Psoas muscle (tissue), 8 donors: ENCODE measurements at places on chromosomes 1 and 21.

DNA sequence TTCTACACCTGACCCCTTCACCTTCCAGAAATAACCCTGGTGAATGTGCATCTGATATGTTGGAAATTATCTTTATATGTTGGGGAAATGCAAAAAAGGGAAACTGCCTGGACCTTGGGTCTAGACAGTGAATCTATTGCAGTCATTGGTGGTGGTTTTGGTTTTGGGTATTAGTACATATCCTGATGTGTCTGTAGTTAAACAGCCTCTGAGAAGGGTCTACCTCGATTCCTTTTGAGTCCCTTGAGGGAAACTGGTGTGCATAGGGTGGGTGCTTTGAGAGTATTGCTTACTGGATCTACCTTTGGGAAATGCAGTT is 127.3 kb upstream of the KIAA0040 start:
- no peak for DNase-seq

- no peak for DNase-seq
Observed at GRCh38 chr1:61183471-61184039, 101.2 kb downstream of the NFIA start.

- no peak for DNase-seq
Observed at GRCh38 chr21:41520560-41521442, 12.8 kb upstream of the TMPRSS2 start.

DNA sequence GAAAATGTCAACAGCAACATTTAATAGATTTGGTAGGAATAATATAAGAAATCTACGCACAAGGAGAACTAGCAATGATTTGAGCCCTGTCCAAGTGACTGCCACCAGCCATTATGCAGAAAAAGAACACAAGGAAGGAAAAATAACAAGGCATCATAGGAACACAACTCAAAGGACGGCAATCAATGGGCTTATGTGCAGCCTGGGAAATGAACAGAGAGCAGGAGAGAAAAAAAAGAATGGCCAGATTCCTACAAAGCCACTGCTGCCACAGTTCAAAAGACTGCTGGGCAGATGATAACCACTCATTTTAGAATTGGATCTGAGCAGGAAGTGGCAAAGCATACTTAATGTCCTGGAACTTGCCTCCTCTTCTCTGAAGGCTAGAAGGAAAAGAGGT is 274.3 kb upstream of the CAMK1G start:
- DNase-seq: no peak

- DNase-seq: no peak
Observed at GRCh38 chr1:160045653-160046052, 13.9 kb upstream of the PIGM start.

DNA sequence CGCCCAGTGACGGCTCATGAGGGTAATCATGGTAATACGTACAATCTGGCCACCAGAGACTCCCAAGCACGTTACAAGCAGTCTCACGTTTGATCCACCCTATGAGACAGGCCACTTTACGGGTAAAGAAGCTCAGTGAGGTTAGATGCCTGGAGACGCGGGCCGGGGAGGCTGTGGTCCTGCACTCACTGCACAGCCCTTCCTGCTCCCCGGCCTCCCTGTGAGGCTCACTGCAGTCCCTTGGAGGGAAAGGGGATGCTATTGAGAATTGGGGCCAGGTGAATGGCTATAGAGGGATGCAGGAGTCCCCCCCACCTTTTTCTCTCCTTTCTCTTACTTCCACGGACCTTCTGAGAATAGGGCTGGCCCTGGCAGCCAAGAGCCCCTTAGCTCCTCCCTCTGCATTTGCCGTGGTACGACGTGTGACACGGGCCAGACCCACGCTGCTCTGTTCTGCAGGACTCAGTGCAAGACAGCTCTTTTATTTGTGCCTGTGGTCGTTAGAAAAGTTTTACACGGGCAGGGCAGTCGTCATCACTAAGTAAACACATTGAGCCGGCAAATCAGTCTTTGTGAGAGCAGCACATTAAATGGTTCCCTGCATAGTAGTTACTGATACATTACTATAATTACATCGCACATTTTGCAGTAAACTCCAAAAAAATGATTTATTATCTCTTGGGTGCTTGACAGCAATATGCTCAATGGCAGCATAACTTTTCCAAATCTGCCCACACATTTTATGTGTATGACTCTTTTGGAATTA is 18.8 kb downstream of the KIF26B start:
- no peak for DNase-seq

DNA sequence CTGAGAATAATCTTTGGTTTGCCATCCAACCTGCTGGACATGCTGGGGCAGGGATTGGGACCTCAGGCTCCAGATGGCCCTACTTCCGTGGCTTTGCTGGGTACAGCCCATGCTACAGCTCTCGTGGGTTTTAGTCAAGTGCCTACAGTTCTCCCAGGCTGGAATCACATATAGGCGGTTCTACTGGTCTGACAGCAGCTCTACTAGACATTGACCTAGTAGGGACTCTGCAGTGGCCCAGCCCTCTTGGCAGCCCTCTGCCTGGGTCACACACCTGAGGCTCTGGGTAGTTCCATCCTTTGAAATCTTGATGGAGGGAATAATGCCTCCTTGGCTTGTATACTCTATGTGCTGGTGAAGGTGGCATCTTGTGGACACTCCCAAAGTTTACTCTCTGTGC is 72.2 kb downstream of the PGM1 start:
- DNase-seq: no peak

- no peak for DNase-seq
Observed at GRCh38 chr1:231070758-231071444, 30.8 kb upstream of the FAM89A start.

DNA sequence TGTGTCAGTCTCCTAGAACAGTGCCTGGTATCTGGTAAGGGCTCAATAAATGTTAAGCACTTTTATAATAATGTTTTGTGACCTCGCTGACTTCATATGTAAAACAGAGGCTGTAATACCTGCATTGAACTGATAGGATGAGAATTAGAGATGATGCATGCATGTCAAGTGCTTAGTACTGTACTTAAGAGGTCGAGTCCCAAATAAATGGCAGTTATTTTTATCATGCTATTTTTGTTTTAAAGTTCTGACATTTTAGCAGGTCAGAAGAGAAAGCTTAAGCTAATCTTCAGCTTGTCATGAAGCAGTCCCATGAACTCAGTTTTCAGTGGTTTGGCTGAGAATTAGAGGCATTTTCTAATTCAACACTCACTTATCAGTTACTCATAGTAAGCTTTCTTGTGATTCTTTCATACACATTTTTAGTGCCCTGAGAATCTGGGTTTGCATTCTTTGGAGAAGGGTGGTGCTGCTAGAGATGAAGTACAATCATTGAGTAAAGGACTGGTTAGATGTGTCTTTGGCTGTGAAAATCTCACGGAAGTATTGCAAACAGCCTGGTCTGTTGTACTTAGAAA is 75.7 kb upstream of the RAVER2 start:
- DNase-seq: no peak

- DNase-seq: no peak
Observed at GRCh38 chr1:171220581-171221054, 27.7 kb upstream of the FMO1 start.

DNA sequence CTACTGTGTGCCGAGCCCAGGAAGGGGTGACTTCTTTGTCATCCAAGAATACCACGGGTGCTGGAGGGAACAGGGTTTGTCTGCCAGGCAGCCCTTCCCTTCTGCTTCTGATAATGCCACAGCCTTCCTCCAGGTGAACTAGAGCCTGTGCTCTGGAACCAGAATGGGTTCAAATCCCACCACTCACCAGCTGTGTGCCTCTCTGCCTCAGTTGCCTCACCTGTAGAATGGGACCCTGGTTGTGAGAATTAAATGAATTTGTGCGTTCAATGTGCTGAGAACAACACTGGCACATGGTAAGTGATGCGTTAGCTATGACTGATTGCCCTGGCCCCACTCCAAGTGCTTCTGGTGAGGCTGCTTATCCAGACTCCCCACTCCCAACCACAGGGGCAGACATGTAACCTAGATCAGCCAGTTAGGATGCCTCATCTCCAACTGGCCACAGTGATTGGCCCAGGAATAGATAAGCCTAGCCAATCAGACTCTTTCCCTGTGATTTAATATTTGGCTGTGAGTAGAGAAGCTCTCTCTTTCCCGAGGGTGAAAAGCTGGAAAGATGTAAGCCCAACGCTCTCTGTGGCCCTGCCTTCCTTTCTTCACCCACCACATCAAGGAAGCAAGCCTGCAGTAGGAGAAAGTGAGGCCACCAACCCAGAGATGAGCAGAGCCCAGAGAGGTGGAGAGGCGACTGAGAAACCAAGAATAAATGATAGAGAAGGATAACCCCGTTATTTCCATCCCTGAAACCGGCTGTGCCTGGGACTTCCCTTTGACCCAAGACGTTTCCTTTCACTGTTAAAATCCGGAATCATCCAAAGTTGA is 20.8 kb upstream of the LAPTM5 start:
- no peak for DNase-seq

- DNase-seq: peak; percentile 61
Observed at GRCh38 chr1:12457771-12458170, 160.2 kb downstream of the DHRS3 start.

- DNase-seq: no peak
Observed at GRCh38 chr1:95041491-95042165, 31.1 kb downstream of the ALG14 start.

DNA sequence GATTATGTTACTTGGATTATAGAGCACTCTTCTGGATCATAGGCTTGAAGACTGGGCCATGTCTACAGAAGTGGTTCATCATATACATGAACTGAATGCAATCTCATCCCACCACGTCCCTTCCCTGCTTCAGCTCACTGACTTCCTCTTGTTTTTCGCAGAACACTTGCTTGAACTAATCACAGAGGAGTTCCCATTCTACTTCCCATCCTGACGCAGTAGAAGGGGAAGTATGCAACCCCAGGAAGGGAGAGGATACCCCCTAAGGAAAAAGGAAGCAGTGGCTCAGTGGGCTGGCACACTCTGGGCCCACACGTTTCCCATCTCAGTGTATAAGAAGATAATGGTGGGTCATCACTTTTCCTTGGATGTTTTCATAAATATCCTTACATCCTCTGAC is 36.2 kb downstream of the CASQ2 start:
- no peak for DNase-seq

DNA sequence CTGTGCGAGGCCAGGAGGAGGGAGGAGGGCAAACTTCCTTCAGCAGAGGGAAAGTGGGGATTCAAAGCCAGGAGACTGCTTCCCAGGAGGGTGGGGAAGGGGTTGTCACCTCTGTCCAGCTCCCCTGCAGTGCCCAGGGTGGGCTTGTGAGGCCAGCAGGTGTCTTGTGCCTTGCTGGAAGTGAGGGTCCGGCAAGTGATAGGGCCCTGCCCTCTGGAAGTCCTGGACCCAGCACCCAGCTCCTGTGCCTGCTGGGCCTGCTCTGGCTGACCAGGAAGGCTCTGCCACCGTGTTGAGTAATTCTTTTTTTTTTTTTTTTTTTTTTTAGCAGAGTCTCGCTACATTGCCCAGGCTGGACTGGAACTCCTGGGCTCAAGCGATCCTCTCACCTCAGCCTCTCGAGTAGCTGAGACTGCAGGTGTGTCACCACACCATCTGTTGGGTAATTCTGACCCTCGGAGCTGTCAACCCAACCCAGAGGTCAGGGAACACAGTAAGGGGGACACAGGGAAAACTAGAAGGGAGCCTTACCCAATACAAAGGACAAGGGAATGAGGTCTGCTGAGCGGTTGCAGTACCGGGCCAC is 1.0 kb downstream of the BEST4 start:
- no peak for DNase-seq

DNA sequence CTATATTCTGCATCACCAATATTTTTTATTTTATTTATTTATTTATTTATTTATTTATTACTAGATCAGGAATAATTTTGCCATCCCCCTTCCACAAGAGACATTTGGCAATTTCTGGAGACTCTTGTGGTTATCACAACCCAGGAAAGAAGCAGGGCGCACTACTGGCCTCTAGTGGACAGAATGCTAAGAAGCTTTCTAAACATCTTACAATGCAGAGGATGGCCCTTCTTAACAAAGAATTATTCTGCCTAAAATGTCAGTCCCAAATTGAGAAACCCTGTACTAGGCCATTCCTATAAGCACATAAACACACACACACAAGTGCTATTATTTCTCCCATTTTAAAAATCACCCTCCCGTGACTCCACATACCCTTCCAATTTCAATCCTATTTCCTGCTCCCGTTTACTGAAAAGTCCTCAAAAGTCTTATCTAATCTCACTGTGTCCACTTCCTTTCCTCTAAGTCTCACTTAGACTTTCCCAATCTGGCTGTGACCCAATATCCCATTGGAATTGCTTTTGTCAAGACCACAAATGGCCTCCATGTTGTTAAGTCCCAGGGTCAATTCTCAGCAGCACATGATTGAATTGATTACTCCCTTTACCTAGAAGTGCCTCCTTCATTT is 43.7 kb upstream of the RNF11 start:
- peak; percentile 43 for DNase-seq

DNA sequence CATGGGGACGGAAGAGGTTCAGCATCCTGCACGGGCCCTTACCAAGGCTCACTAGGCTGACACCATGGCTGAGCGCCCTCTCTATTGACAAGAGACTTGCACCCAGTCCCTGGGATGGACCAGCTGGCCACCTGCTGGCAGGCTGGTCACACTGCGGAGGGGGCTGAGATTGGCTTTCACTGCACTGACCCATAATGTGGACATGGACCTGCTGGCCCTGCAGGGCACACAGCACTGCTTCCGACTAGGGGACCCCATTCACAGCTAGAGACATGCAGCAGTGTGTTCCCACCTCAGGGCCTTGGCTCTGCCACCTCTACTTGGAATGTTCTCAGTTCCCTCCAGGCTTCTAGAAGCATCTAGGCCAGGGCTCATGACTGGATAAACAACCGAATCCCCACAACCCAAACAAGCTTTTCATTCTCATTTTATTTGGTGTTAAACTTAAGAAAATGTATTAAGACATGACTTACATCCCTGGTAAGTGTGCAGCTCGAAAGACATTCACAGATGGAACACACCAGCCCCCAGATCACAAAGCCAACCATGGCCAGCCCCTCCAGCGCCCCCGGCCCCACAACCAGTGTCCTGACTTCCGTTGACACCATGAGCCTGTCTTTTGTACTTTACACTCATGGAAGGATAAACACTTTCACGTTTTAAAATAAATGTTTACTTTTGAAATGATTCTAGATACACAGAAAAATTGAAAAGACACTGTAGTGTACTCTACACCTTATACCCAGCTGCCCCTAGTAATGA is 9.3 kb upstream of the SRARP start:
- peak; percentile 68 for DNase-seq

DNA sequence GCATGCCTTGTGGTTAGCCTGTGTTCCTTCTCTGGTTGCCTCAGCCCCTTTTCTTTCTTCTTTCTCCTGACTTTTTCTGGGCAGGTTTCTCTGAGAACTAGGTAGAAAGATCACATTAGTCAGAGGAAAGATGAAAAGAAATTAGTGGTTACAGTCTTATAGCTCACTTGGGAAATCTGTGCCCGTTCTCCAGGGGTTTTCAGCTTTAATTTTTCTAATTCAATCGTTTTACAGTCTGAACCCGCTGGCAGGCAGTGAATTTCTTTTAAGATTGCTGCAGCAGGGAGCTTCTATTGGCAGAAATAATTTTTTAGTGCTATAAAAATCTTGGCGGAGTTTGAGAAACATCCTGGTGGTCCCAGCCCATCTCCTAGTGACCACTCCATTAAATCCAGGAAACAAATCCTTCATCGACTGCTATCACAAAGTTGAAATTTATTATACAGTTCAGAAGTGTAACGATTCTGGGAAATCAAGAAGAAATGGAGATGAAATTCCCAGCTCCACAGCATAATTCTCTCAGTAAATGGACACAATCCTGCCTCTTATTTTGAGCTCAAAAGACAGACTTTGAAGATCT is 113.1 kb downstream of the PCP4 start:
- no peak for DNase-seq
